Iris pigment epithelial cell (primary cell): ENCODE measurements at places on chromosomes 12 and 14.

DNA sequence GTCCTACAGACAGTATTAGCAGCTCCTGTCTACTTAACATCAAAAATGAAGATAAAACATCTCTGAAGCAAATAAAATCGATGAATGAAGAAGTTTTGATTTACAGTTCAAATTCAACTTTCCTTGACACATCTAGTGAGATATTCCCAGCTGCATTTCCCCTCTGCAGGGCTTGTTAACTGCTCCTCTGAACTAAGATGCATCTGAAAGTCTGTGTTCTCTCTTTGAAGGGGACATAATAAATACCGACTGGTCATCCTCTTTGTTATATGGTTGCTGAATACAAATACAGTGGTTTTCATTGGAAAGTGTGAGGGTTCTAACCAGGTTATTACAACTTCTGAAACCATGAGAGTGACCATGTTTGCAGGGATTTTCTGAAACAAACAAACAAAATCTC is 266.4 kb upstream of the SLC16A7 start:
- DNase-seq: no peak

- DNase-seq: no peak
These were observed 1.2 kb downstream of the ANKRD9 start for GRCh38 chr14:102508410-102508773.

DNA sequence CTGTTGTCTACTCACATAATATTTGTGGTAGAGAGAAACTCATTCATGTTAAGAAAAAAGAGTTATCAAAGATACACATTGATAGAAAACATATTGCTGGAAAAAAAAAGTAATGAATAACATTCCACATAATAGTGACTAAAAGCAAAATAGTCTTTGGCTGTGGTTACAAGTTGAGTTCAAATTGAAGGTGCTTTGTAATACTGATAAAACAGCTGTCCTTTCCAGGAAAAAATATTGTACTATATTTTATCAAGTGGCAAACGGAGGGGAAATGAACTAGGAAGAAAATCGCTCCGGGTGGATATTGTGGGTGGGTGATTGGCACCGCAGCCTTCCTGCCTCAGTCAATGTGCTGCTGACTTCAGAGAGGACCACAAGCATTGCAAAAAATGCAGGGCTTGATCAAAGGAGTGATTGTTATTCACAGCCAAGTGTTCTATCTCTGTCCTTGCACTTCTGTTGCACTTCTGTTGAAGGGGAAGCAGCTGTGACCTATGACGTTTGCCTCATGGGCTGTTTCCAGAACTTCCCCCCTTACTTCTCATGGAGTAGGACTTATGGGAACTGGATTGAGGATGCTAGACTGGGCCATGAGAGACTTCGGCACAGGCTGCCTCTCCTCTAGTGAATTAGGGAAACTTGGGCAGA is 114.4 kb downstream of the VRK1 start:
- no peak for DNase-seq

DNA sequence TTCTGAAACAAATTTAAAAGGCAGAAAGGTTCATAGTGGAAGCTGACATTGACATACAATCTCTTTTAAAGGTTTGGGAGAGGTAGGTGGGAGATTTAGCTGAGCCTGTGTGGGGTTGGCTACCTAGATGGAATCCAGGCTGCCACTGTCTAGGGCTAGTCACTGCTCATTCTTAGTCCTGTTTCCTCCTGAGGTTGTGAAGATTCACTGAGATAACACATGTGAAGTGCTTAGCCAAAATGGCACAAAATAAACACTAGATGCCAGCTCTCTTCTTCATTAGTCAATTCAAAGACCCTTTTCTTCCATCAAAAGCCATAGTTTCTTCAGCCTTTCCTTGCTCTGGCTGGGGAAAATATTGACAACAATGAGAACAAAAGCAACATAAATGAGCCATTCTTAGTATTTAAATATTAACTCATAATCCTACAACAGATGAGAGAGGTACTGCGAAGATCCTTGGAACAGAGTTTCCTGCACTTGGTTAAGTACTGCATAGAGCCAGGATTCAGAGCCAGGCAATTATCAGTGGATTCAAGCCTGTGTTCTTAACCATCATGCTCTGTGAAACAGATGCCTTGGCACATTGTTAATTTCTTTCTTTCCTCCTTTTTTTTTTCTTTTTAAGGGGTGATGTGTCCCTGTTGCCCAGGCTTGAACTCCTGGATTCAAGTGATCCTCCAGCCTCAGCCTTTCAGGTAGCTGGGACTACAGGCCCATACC is 3.5 kb downstream of the MYF6 start:
- no peak for DNase-seq

DNA sequence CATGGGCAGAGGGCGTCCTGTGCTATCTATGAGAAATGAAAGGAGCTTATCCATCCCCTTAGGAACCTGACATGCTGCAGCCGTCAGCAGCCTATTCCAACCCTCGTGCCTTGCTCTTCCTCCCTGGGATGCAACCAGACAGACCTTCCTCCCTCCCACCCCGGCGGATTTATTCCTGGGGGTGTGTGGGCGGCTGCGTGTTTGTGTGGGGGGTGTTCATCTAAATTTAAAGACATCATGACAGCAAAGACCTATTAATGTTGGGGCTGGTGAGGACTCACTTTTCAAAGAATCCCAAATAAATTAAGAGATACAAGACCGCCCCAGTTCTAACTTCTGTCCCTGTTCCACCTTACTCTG is 52.0 kb downstream of the WSCD2 start:
- no peak for DNase-seq

DNA sequence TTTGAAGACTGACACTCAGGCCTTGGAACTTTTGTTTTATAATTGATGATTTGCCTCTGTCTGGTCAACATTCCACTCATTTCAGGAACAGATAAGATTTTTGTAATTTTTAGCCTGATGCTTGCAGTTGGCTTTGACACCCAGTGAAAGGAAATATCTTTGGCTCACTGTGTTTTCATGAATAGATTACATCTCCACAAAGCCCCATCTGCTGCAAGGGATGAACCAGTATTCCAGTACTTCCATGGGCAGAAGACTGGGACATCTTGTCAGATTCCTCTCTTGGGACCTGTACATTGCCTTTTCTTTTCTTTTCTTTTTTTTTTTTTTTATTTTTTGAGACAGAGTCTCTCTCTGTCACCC is 28.4 kb downstream of the GSG1 start:
- no peak for DNase-seq

- no peak for DNase-seq
These were observed 6.0 kb downstream of the FAR2 start for GRCh38 chr12:29155079-29155478.
